ENCODE measurements at places on chromosomes 7 and 10. TPM values are rescaled to one million over a fixed set of nuclear protein-coding genes. Genes with fewer than 3 reads are reported as not detected.

DNA sequence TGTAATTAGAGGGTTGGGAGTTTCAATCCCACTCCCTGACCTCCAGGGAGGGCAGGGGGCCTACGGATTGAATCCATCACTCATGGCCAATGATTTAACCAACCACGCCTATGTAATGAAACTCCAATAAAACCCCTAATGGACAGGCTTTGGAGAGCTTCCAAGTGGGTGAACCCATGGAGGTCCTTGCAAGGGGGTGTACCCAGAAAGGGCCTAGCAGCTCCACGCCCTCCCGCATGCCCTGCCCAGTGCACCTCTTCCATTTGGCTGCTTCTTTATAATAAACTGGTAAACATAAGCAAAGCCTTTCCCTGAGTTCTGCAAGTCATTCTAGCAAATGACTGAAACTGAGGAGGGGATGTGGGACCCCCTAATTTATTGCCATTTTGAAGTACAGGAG, 280.1 kb downstream of the FRMD4A start:
- no peak for DNase-seq

GRCh38 chr7:129780257-129780973, 168.9 kb downstream of the NRF1 start:
- peak; percentile 44 for DNase-seq

The ASZ1 gene
- total RNA-seq, result not detected

The STEAP1B gene
- total RNA-seq, result not detected

The NUB1 gene
- 53.4 TPM for total RNA-seq

Data from ovary (tissue), 10 donors.